ENCODE measurements at places on chromosomes 6 and 20.

GRCh38 chr6:24154121-24154520 is 28.1 kb downstream of the NRSN1 start:
- no peak for DNase-seq

GRCh38 chr6:124076336-124077048 is 272.8 kb downstream of the NKAIN2 start:
- DNase-seq, result no peak

DNA sequence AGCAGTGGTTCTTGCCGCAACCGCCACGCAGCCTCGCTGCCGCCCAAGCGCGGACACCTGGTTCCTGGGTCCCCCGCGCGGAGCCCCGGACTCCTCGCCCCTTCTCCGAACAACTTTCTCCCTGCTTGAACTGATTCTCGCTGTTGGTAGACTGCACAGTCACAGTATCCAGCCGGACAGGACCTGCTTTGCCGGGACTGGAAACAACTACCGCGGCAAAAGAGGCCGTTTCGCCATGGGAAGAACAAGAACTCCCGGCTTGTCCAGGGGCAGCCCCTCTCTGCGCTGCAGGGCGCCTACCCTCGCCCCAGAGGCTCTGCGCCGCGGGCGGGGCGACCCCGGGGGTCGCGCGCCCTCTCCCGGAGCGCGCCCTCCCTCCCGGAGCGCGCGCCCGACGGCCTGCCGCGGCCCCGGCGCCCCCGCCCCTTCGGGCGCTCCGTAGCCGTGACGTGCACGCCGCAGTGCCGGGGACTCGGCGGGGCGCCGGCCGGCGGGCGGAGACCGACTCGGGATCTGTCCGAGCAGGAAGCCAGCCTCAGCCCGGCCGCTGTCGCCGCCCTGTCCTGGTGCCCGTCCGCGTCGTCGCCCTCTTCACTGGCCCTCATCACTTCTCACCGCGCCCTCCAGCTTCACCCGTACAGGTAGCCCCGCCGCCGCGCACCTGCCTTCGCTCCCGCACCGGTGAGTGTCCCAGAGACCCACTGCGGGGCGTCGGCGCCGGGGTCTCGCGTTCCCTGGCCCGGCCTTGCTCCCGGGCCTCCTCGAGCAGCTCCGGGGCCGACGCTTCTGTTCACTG is at the start of gene MYO6:
TSS of gene MYO6 (plus strand) at position 497 of the 796 bp plus-strand sequence. CDS start 68,309 bp downstream, outside the sequence.
- DNase-seq, result peak; percentile 80

DNA sequence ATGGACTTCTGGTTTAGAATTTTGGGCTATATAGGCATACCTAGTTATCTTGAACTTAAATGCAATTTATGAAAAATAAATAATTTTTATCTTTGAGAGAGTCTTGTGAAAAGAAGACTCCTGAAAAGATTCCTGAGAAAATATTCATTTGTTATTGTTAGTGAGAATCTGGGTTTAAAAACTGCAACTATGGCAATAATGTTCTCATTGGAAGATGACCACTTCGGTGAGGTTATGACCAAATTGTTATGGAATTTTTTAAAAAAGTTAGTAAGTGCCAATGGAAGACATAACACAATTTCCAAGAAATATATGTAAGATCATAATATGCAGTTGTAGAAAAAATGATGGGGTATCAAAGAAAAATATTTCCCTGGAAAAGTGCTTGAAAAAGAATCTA is 46.3 kb downstream of the GRIK2 start:
- no peak for DNase-seq

- DNase-seq, result no peak
These were observed 155.9 kb downstream of the NRN1 start for GRCh38 chr6:5850848-5851255.

GRCh38 chr6:127199470-127199869 is 67.2 kb upstream of the RNF146 start:
- DNase-seq, result no peak
